ENCODE measurements at places on chromosomes 1 and 21. TPM values are rescaled to one million over a fixed set of nuclear protein-coding genes. Genes with fewer than 3 reads are reported as not detected.

DNA sequence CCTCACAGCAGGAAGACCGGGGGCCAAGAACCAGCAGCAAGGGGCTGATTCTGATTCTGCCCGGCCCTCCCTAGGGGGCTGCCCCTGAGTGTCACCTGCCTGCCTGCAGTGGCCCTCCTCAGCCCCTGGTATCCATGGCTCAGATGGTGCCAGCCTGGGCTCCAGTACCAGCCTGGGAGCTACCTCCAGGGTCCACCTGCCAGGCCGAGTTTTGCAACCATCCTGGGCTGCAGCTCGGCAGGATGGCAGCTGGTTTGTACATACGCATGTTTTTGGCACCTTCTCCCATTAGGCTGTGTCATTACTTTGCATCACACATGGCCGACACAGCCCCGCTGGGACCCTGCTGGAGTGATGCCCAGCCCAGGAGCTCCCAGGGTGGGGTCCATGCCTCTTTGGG lies 93.3 kb upstream of the WNT4 start:
- peaks cover 24% of the 10 kb centered on the region for H3K27me3 ChIP-seq
- H3K36me3 ChIP-seq = no peaks in the 10 kb centered on the region
- no peak overlapping the region for H3K27ac ChIP-seq
- no peaks in the 10 kb centered on the region for H3K4me1 ChIP-seq

- H3K4me1 ChIP-seq = peaks cover 38% of the 10 kb centered on the region
- no peak for DNase-seq
- no peaks in the 10 kb centered on the region for H3K27me3 ChIP-seq
- H3K4me3 ChIP-seq = no peak overlapping the region
- no peak overlapping the region for H3K27ac ChIP-seq
Measured at GRCh38 chr1:205274041-205274691, 46.4 kb downstream of the TMCC2 start.

Gene VASH2
- 1.2 TPM for total RNA-seq

DNA sequence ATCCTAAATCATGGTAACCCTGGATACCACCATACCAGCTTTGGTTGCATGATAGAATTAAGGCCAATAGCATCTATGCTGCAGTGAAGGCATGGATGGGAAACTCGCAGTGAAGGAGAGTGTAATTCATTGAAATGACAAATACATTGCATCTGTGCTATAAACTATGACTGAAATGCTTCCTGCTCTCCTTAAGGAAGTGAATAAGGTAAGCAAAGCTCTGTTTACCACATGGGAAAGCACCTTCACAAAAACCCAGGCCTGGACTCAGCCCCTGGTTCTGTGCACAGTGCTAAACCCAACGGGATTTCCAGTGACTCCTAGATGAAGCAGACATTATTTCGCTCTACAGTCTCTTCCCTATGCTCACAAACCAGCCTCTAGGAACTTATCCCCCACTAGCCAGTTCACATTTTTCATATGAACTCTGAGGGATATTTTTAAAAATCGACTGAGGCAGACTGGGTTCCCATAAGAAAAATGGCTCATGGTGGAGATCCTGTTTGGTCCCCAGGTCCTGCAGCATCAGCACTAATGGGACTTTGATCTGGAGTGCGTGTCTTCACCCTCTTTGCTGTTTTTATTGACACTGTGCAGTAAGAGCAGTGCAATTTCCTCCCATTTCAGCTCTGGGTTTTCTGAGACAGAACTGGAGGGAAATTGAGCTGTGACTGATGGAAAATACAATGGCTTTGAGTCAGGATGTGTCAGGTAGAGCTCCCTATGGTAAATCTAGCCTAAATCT lies 362.7 kb downstream of the SIPA1L2 start:
- no peak for DNase-seq
- H3K27me3 ChIP-seq = no peaks in the 10 kb centered on the region

DNA sequence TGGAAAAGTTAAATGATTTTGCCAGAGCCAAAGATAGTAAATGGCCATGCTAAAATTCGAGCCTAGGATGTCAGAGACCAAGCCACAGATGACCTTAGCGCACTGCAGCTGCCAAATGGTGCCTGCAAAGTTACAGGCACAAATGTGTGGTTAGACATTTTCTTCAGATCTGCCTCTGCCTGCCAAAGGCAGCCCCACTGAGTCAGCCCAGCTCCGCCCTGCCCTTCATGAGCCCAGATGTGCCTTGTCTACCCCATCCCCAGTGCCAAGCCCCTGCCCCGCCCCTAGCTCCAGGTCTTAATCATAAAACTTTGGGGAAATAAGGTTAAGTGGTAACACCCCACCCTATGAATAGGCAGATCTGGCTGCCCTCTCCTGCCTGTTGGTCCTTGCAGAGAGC lies 105.9 kb downstream of the DTL start:
- H3K36me3 ChIP-seq = no peaks in the 10 kb centered on the region
- no peaks in the 10 kb centered on the region for H3K4me1 ChIP-seq
- no peak overlapping the region for H3K27ac ChIP-seq
- no peak overlapping the region for H3K4me3 ChIP-seq
- no peaks in the 10 kb centered on the region for H3K27me3 ChIP-seq

- H3K27me3 ChIP-seq = no peaks in the 10 kb centered on the region
- peaks cover 29% of the 10 kb centered on the region for H3K4me1 ChIP-seq
- DNase-seq = no peak
- no peak overlapping the region for H3K27ac ChIP-seq
Measured at GRCh38 chr1:67817319-67817718, 15.9 kb downstream of the GNG12 start.

- DNase-seq = no peak
- H3K27me3 ChIP-seq = no peaks in the 10 kb centered on the region
- no peaks in the 10 kb centered on the region for H3K4me1 ChIP-seq
Measured at GRCh38 chr1:229192031-229192430, 78.9 kb upstream of the RAB4A start.

Gene LYPD8
- not detected for total RNA-seq

Gene FAM177B
- not detected for total RNA-seq

DNA sequence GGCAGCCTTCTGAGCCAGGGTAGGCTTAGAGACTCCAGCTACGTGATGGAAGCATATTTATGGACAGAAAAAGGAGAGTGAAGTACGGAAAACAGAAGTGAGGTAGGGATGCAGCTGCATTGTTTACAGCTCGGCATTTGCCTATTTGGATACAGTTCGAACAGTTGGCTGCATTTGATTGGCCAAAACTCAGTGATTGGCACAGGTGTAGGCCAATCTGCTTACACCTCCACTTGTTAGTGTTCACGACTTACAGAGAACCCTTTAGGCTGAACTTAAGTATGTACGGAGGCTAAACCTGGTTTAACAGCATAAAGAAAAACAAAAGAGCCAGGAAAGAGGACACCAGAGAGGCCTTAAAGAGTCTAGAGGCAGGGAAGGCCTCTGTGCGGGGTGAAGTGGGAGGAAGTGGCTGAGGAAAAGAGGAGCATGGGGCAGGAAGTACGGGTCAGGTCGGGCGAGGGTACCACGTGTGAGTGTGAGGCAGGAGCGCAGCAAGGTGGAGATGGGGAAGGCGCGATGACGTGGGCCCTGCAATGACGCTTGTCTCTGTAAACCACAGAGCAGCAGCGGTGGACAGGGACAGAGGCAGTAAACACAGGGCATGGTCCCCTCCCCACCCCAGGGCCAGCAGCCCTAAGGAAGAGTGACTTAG lies 32.0 kb downstream of the RSPH1 start:
- DNase-seq = peak; percentile 34
- peaks cover 4% of the 10 kb centered on the region for H3K4me1 ChIP-seq
- H3K27ac ChIP-seq = no peak overlapping the region

DNA sequence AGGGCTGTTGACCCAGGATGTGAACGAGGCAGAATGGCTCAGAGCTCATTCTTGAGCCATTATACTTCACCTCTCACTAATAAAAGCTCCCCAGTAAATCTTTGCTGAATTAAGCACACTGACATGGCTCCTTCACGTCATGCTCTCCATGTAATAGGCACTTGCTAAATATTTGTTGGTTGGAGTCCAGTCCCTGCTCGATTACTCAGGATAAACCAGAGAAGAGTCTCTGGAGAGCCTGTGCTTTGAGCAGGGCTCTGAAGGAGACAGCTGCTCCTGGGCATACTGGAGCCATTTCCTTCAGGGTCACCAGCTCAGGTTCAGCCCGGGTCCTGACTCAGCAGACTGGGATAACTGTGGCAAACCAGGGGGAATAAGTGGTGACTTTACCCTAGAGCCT lies 46.9 kb downstream of the HLX start:
- no peaks in the 10 kb centered on the region for H3K36me3 ChIP-seq
- no peak overlapping the region for H3K27ac ChIP-seq
- H3K4me3 ChIP-seq = no peak overlapping the region

DNA sequence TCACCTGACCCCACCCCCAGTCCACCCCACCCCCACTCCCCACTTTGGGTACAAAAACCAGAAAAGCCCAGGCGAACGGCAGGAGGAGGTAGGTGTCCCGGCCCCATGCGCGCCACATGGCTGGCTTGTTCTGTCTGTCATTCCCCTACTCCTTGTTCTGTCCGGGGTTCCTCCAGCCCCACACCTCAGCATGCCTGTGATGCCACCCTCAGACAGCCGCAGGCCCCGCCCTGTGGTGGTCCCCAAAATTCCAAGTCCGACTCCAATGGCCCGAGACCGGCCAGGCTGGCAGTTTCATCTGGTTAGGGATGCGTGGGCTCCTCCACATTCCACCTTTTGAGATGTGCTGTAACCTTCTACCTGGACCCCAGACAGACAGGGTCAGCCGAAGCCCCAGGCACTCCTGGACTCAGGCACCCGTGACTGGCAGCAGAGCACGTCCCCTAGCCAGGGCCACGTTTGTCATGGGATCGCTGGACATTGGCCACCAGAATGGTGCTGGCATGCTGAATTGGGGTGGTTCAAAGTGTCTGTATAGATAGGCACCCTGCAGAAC lies 94.4 kb downstream of the WDR4 start:
- no peaks in the 10 kb centered on the region for H3K36me3 ChIP-seq
- no peak for DNase-seq
- H3K4me3 ChIP-seq = no peak overlapping the region
- peaks cover 20% of the 10 kb centered on the region for H3K27me3 ChIP-seq
- H3K4me1 ChIP-seq = peaks cover 34% of the 10 kb centered on the region
- H3K27ac ChIP-seq = peak overlapping the region; percentile 15

Gene KRTAP13-2
- not detected for total RNA-seq

DNA sequence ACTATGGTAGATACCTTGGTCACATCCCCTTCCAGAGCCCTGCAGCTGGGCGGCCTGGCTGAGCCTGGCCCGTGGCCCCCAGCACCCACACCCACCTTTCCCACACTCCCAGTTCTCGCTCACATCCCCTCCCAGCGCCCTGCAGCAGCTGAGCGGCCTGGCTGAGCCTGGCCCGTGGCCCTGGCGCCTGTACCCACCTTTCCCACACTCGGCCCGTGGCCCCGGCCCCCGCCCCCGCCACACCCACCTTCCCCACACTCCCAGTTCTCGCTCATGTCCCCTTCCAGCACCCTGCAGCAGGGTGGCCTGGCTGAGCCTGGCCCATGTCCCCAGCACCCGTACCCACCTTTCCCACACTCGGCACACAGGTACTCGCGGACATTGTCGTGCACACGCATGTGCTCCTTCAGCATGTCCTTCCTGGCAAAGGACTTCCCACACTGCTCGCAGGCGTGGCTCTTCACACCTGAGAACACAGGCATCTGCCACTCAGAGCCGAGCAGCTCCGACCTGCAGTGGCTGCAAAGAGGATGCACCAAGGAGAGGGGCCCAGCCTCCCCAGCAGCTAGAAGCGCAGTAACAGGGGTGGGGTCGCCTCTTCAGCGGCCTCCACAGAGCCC lies 52.5 kb upstream of the RIPK4 start:
- no peak overlapping the region for H3K27ac ChIP-seq
- peaks cover 42% of the 10 kb centered on the region for H3K36me3 ChIP-seq
- peaks cover 9% of the 10 kb centered on the region for H3K4me1 ChIP-seq
- no peak overlapping the region for H3K4me3 ChIP-seq
- no peaks in the 10 kb centered on the region for H3K27me3 ChIP-seq

GRCh38 chr1:246629030-246629429 lies 62.8 kb downstream of the CNST start:
- no peaks in the 10 kb centered on the region for H3K27me3 ChIP-seq
- no peaks in the 10 kb centered on the region for H3K4me1 ChIP-seq
- DNase-seq = no peak
- H3K4me3 ChIP-seq = no peak overlapping the region

- H3K27me3 ChIP-seq = peaks cover 28% of the 10 kb centered on the region
- H3K27ac ChIP-seq = no peak overlapping the region
- DNase-seq = no peak
- no peak overlapping the region for H3K4me3 ChIP-seq
Measured at GRCh38 chr1:5002676-5003075, 348.3 kb downstream of the AJAP1 start.

GRCh38 chr1:22318279-22318981 lies 133.2 kb upstream of the ZBTB40 start:
- H3K4me1 ChIP-seq = no peaks in the 10 kb centered on the region
- DNase-seq = no peak
- H3K27ac ChIP-seq = no peak overlapping the region
- H3K4me3 ChIP-seq = no peak overlapping the region

DNA sequence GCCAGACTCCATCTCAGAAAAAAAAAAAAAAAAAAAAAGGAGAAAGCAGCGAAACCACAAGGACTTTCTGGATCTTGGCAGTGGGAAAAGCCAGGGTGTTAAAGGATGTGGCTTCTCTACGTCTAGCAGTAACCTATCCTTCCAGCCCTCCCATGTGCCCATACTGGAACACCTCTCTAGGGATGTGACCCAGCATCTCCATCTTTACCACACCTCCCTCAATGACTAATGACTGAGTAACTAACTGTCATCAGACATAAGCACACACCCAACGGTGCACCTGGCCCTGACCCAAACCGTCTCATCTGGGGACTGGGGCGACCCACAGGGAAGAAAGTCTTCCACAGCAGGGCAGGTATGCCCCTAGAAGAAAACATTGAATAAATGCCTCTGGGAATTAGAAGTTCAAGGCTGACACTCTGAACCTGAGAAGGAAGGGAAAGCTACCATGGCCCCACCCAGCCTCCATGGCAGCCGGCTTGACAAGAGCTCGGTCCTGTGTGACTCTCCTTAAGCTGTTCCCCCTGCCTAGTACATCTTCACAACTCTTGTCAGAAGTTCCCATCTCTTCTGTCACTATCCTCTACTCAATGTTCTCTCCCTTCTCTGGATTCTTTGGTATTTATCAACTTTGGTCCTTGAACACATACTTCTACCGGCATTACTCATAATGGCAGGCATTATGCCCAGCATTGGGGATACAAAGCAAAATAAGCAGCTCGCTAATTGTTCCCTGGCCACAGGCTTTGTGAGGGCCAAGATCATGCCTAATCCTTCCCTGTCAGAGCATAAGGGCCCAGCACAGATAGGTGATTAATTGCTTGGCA lies 14.8 kb upstream of the PAQR6 start:
- no peaks in the 10 kb centered on the region for H3K27me3 ChIP-seq
- H3K36me3 ChIP-seq = peaks cover 16% of the 10 kb centered on the region
- H3K27ac ChIP-seq = no peak overlapping the region

Gene CFHR4
- not detected for total RNA-seq

Gene AMY1A
- not detected for total RNA-seq

GRCh38 chr1:221405146-221405545 lies 336.7 kb downstream of the DUSP10 start:
- H3K4me3 ChIP-seq = no peak overlapping the region
- H3K27ac ChIP-seq = no peak overlapping the region
- H3K4me1 ChIP-seq = no peaks in the 10 kb centered on the region
- DNase-seq = no peak

Gene RPE65
- not detected for total RNA-seq

Gene CHIA
- total RNA-seq = not detected

Gene TEKT2
- total RNA-seq = not detected

Data from heart right ventricle (tissue), 16 donors.